ENCODE measurements at places on chromosomes 4 and X.

DNA sequence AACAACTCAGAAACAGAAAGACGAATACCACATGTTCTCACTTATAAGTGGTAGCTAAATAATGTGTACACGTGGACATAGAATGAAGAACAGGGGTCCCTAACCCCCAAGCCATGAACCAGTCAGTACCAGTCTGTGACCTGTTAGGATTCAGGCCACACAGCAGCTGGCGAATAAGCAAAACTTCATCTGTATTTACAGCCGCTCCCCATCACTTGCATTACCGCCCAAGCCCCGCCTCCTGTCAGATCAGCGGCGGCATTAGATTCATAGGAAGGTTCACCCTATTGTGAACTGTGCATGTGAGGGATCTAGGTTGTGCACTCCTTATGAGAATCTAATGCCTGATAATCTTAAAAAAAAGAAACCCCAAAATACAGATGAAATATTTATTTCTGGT lies 1128.7 kb downstream of the NLGN4X start:
- no peak for DNase-seq

GRCh38 chr4:1451106-1451751 lies 45.0 kb upstream of the NKX1-1 start:
- no peak for DNase-seq

DNA sequence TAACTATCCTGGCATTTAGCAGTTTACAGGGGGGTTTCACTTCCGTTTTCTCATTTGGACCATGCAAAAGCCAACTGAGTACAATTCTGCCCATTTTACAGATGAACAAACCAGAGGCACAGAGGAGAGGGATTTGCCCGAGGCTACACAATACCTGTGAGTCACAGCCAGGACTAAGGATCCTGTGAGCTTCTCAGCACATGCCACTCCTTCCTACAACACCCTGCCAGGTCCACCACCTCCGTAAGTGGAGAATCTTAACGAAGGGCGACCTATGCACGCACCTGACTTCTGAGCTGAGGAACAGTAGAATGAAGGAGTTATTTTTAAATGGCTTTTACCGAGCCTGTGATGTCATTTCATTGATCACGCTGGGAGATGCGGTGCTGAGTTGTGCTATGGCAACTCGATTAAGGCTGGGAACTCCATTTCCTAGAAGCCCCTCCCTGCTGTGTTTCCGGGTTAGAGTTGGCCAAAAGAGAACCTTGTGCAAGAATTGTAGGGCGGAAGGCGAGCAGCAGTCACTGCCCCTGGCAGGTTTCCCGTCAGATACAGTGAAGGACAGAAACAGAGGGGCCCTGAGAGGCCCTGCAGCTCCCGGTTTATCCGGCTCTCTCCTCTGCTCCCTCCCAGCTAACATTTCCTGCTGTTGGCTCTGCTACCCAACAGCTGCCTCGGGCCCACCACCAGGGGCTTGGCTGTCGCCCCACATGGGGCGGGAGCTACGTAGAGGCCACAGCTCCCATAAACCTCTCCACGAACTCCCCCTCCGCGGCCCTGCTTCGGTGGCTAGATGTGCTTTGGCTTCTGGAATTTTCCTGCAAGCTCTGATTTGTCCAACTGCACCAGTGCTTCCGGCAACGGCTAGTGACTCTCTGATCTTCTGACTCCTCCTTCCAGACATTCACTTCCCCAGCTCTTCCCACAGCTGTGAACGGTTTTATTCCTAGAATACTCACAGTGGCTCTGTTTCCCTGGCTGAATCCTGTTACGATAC lies 75.1 kb upstream of the USP9X start:
- DNase-seq = peak; percentile 75

DNA sequence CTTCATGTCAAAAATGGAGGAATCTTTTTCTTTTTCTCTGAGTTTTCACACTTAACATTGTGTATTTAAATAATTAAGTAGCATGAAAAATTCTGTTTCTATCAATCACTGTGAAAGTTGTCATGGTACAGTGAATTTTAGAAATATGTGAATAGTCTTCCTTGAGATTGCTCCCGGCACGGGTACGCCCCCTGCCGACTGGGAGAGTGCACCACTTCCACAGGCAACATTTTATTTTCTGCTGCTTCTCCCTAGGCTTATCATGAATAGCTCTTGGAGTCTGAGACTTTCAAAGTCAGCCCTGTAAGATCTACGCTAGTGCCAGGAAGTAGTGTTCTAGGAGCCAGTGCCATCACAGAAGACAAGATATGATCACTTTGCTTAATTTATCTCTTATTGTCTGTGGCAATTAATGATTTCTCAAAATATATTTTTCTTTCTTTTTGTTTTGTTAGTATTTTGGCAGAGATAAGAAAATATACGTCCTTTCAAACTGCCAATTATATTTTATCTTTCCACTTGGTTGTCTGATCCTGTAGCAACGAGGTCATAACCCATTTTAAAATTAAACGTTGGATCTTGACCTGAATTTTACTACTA lies 763.8 kb upstream of the AADAT start:
- DNase-seq = peak; percentile 44

DNA sequence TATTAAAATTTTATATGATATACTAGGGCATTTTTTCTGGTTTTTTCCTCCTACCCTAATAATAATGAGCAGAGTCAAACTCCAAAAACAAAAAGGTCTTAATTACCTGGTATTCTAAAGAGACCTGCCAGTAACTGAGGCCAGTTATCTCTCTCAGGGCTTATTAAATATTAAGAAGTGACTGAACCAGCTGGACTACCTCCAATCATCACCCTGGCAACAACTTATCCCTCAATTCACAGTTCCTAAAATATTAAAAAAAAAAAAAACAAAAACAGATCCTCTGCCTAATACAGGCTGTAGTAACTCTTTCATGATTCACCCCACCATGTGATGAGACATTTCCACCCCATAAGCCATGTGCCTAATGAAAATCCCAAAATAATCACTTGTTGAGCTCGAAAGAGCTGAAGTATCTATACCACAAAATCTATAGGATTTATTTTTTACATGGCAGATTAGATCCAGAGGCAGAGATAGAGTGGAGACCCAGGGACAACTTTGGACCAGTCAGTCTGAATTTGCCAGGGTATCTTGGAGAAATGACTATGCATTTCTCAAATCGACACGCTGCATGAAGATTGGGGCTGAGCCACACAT lies 698.0 kb downstream of the FAT4 start:
- DNase-seq = no peak

All from mammary epithelial cell (primary cell).